Activated naive CD4-positive, alpha-beta T cell treated with anti-CD3 and anti-CD28 coated beads, Interleukin-2, amount 50 U/mL, for 16 hours (primary cell): ENCODE measurements at places on chromosomes 3 and 15.

DNA sequence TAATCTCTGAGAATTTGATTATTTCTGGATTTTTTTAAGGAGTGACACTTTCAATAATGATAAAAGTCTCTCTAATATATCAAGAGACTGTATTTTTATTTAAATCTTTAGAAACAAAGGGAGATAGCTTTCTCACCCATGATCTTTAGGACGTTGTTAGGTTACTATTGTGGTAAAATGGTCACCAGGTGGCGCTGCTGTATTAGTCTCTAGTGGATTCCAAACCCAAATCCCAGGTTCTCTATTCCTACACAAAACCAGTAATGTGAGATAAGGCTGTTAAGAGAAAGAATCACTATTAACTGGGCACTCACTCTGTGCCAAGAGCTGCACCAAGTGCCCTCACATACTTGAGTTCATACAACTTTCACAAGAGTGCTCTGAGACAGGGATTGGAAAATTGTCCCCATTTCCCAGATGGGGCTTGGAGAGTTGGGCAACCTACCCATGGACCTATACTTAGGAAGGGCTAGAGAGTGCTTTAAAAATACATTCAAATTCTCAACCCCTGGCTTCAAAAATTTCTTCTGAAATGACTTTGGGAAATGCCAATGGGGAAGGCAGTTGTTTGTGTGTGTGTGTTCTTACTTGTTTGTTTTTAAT lies 593.4 kb upstream of the TGFBR2 start:
- peak; percentile 43 for DNase-seq

DNA sequence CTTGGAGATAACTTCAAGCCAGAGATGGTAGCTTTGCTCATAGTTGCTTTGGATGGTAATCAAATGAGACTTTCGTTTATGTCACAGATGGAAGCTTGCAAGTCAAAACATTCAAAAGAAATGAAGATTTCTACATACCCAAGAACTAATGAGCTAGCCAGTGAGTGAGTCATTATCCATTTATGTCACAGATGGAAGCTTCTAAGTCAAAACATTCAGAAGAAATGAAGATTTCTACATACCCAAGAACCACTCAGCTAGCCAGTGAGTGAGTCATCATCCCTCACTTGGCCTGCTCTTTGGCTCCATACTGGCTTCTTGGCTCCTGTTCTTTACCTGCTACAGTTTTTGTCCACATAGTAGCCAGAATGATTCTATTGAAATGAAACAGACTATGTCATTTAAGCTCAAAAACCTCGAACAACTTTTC lies 559.8 kb upstream of the CBLB start:
- DNase-seq: peak; percentile 25

DNA sequence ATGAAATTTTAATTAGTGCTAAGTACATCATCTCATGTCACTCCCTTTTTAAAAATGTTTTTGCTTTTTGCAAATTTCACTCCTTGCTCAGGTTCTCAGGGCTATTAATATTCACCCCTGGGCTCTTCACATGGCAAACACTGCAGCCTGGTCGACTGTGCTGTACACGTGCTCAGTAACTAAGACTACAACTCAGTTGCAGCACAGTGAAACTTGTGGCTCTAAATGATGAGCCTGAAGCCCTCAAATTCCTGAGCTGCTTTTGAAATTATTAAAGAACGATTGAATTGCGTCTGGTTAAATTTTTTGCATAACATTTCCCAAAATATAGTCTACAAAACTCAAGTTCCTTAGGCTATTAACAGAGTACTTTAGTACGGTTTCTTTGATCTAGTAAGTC lies 159.3 kb upstream of the C2CD4B start:
- no peak for DNase-seq

GRCh38 chr3:130687327-130687726 lies 59.3 kb downstream of the PIK3R4 start:
- DNase-seq: no peak
